ENCODE measurements at places on chromosomes 12 and 14. TPM values are rescaled to one million over a fixed set of nuclear protein-coding genes. Genes with fewer than 3 reads are reported as not detected.

DNA sequence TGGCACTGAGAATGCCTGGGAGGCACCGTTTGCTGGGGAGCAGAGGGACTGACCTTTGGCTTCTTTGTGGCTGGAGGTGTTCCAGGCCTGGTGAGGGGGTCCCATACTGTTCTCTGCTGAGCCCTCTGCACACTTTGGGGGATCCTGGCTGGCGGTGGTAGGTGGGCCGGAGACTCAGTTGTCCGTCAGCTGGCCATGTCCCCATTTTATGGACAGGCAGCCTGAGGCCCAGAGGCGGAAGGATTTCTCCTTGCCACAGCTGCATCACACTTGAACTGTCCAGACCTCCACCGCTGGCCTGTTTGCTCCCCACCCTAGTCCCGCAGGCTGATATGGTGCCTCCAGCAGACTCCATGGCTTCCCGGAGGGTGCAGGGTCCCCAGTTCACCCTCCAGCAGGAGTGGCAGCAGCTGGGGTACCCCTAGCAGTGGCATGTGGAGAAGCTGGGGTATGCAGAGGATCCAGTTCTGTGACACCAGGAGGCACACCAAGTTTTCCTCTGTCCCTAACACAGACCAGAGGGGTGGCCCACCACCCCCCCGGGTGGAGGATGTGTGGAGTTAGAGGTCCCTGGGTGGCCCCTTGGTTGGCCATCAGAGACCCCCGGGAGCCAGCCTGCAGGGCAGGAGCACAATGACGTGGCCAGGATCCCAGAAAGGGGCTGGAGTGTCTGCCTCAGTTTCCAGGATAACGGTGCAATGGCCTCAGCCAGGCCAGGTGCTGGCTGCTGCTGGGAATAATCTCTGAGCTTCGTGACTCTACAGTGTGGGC lies 14.8 kb downstream of the SLC25A29 start:
- peak; percentile 3 for DNase-seq
- H3K27ac ChIP-seq, result no peak overlapping the region
- H3K4me3 ChIP-seq, result no peak overlapping the region

DNA sequence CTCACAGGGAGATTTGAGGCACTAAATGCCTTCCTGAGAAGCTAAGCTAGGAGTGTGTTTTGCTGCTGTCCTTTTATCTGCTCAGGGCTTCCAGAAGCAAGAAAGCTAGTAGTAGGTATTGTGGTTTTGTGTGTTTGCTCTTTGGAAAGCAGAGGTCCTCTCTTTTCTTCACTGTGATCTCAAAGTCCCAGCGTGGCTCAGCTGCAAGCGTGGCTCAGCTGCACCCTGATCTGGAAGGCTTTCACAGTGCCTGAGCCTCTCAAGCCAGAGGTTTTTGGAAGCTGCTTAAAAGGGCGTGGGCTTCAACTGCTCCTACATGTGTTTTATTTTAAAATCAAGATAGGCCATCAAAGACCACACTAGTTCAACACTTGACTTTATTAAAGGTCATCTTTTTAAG lies 337.4 kb upstream of the RGS6 start:
- 0 out of 2 replicates have a peak, but pooled peaks cover 1% of the 10 kb centered on the region for H3K27me3 ChIP-seq
- no peak for DNase-seq
- H3K4me3 ChIP-seq, result no peak overlapping the region
- H3K4me1 ChIP-seq, result peaks cover 11% of the 10 kb centered on the region
- H3K27ac ChIP-seq, result no peak overlapping the region
- H3K36me3 ChIP-seq, result peaks cover 14% of the 10 kb centered on the region

- H3K36me3 ChIP-seq, result peaks cover 38% of the 10 kb centered on the region
- H3K27ac ChIP-seq, result no peak overlapping the region
- H3K4me1 ChIP-seq, result peaks cover 18% of the 10 kb centered on the region
- no peak overlapping the region for H3K4me3 ChIP-seq
- no peaks in the 10 kb centered on the region for H3K27me3 ChIP-seq
Observed at GRCh38 chr12:125356111-125356510, 290.9 kb downstream of the AACS start.

- peaks cover 9% of the 10 kb centered on the region for H3K4me1 ChIP-seq
- H3K36me3 ChIP-seq, result no peaks in the 10 kb centered on the region
- H3K4me3 ChIP-seq, result no peak overlapping the region
- no peaks in the 10 kb centered on the region for H3K27me3 ChIP-seq
Observed at GRCh38 chr12:78128211-78128610, 297.5 kb downstream of the NAV3 start.

DNA sequence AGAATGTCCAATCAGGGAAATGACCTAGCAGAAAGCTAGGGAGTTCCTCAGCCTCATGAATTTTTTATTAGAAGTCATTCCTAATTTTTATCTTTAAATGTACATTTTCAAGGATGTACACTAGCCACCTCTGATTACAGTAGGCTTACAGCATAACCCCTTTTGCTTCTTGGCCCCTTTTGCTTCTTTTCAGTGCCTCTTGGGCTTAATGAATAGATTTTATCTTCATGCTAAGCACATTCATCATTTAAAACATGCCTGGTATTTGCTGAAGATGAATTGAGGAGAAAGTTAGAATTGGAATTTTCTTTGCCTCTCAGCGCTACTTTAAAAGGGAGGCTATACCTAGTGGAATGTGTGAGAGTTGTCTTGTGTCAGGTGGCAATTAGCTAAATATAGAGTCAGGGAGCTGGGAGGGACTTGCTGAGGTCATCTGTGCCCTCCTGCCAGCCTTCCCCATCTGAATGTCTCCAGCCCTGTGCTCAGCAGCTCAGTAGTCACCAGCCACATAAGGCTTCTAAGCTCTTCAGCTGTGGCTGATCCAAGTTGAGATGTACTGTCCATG lies 132.1 kb downstream of the SAMD4A start:
- H3K4me3 ChIP-seq, result no peak overlapping the region
- DNase-seq, result no peak
- H3K4me1 ChIP-seq, result peaks cover 8% of the 10 kb centered on the region
- no peaks in the 10 kb centered on the region for H3K36me3 ChIP-seq
- 0 out of 2 replicates have a peak overlapping the region, but pooled peaks have one; percentile 34 for H3K27ac ChIP-seq
- no peaks in the 10 kb centered on the region for H3K27me3 ChIP-seq

DNA sequence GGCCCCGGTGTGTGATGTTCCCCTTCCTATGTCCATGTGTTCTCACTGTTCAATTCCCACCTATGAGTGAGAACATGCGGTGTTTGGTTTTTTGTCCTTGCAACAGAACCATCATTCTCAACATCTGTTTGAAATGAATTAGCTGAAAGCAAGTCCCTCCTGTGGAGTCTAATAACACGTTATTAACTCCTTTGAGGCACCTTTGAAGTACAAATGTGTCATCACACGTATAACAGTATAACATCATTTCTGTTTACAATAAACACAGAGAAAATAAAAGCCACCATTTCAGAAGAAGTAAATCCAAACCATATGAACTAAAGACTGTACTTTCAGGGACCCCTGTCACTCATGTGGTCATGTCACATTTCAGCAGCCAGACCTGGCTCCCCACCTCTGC lies 198.5 kb downstream of the STXBP6 start:
- DNase-seq, result no peak
- no peaks in the 10 kb centered on the region for H3K36me3 ChIP-seq
- H3K27ac ChIP-seq, result no peak overlapping the region
- H3K27me3 ChIP-seq, result no peaks in the 10 kb centered on the region
- H3K4me1 ChIP-seq, result peaks cover 32% of the 10 kb centered on the region

GRCh38 chr12:22881878-22882385 lies 257.0 kb downstream of the ETNK1 start:
- H3K27me3 ChIP-seq, result no peaks in the 10 kb centered on the region
- H3K36me3 ChIP-seq, result no peaks in the 10 kb centered on the region
- no peak overlapping the region for H3K27ac ChIP-seq
- no peaks in the 10 kb centered on the region for H3K4me1 ChIP-seq
- no peak for DNase-seq
- H3K4me3 ChIP-seq, result no peak overlapping the region

DNA sequence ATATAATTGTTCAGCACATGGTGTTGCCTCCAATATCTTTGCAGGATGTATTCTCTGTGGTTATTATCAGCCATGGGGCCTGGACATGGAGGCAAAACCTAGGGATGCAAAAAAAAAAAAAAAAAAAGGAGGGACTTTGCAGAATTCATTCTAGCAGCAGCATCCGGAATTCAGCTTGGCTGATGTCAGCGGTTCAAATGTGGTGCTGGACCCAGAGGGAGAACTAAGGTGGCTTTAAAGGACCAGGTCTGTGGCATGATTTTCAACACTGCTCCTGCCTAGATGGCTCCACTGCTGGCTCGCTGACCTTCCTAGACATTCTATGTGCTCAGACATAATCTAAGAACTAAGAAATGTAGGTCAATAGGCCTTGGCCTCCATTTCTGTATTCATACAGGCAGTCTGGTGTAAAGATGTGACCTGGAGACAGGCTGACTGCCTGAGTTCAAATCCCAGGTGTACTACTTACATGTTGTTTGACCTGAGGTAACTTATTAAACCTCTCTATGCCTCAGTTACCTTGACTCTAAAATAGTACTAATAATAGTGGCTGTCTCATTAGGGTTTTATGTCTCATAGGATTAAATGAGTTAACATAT lies 108.6 kb downstream of the PPM1A start:
- H3K27ac ChIP-seq, result no peak overlapping the region
- peaks cover 23% of the 10 kb centered on the region for H3K4me1 ChIP-seq
- no peaks in the 10 kb centered on the region for H3K36me3 ChIP-seq
- H3K27me3 ChIP-seq, result no peaks in the 10 kb centered on the region
- no peak for DNase-seq

SOX5 gene
- 3.6 TPM for total RNA-seq

- H3K4me1 ChIP-seq, result peaks cover 28% of the 10 kb centered on the region
- peaks cover 37% of the 10 kb centered on the region for H3K36me3 ChIP-seq
- H3K27me3 ChIP-seq, result no peaks in the 10 kb centered on the region
Observed at GRCh38 chr12:55818886-55819285, 1.0 kb downstream of the ORMDL2 start.

DNA sequence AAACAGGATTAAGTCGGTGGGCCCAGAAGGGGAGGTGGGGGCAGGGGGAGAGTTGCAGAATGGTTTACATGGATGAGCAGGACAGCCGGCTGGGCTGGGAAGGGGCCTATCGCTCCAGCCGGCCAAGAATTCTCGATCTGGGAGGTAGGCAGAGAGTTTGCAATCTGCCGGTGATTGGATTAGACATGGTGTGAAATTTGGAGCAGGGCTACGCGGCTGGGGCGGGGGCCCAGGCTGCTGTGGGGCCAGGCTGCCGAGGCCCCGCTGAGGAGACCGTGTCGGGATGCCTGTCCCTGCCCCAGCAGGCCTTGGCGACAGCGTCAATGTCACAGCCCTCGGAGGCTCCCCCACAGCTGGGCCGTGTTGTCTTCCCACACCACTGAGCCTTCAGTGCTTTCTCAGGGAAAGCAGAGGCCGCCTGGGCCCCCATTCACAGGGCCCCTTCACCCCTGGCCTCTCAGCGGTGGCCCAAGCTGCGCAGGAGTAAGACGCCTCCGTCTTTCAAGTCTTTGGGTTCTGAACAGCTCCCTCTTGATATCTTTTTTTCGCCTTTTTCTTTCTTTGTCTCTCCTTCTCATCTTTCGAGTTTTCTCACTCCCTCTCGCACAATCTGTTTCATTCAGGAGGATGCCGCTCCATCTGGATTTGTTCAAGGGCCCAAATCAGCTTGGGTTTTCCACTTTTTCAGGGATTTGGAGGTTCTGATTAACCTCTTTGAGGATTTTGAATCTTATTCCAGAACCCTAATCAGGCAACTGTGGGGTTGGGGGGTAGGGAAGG lies 117.5 kb upstream of the PARP11 start:
- no peak overlapping the region for H3K27ac ChIP-seq
- no peak overlapping the region for H3K4me3 ChIP-seq
- peaks cover 4% of the 10 kb centered on the region for H3K27me3 ChIP-seq
- H3K4me1 ChIP-seq, result peaks cover 6% of the 10 kb centered on the region
- no peak for DNase-seq

DNA sequence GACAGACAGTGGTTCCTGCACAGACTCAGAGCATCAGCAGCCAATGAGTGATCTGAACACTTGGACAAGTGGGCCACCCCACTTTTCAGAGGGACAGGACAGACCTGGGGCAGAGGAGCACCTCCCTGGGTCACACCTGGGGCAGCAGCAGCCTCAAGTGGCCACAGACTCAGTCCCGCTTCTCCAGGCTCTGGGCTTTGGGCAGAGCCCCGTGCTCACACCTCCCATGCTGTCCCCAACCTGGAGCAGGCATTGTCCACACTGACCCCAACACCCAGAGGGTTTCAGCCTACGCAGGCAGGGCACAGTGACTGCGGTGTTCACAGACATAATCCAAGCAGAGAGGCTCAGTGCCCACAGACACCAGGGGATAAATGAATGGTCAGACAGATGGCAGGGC lies 135.5 kb upstream of the SFSWAP start:
- H3K27me3 ChIP-seq, result peaks cover 23% of the 10 kb centered on the region
- H3K36me3 ChIP-seq, result peaks cover 53% of the 10 kb centered on the region
- no peak for DNase-seq
- H3K27ac ChIP-seq, result no peak overlapping the region
- no peak overlapping the region for H3K4me3 ChIP-seq

DNA sequence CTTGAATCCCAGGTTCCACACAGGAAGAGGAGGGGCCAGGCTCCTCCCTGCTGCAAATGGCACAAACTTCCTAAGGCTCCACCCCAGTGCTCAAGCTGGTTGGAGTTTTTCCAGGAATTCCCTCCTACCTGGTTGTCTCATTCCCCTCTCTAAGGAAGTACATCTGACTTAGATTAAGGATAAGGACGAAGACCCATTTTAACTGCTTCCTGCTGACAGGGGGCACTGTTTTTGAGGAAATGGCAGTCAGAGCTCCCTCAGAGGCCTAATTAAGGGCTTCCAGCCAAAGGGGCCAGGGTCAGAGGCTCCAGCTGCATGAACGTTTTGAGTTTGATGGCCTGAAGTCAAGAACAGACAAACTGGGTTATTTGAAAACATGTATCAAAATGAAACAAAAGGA lies 1084.7 kb downstream of the SLC6A15 start:
- 0 out of 2 replicates have a peak overlapping the region, but pooled peaks have one; percentile 15 for H3K4me3 ChIP-seq
- peak; percentile 58 for DNase-seq
- H3K27me3 ChIP-seq, result no peaks in the 10 kb centered on the region
- peak overlapping the region; percentile 79 for H3K27ac ChIP-seq
- H3K4me1 ChIP-seq, result peaks cover 15% of the 10 kb centered on the region

- no peaks in the 10 kb centered on the region for H3K36me3 ChIP-seq
- no peaks in the 10 kb centered on the region for H3K27me3 ChIP-seq
- peaks cover 94% of the 10 kb centered on the region for H3K4me1 ChIP-seq
- DNase-seq, result no peak
- no peak overlapping the region for H3K4me3 ChIP-seq
- H3K27ac ChIP-seq, result peak overlapping the region; percentile 27
Observed at GRCh38 chr14:68473794-68474193, 319.1 kb downstream of the ZFP36L1 start.
